ENCODE measurements at places on chromosomes 16 and 17.

DNA sequence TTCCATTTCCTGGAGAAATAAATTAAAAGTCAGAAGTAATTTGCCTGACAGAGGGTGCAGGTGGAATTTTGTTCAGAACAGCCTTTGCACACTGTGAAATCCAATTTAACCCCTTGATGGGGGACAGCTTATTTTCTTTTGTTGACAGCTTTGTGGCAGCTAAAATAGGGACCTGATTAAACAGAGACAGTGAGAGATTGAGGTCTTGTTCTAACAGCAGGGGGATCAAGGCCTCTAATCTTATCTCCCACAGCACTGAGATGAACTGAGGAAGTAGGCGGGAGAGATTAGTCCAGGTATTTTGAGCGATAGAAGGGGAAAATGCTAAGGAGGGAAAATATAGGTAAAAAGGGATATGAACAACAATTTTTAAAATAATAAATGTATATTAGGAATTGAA, 1491.4 kb upstream of the GOT2 start:
- DNase-seq: no peak

DNA sequence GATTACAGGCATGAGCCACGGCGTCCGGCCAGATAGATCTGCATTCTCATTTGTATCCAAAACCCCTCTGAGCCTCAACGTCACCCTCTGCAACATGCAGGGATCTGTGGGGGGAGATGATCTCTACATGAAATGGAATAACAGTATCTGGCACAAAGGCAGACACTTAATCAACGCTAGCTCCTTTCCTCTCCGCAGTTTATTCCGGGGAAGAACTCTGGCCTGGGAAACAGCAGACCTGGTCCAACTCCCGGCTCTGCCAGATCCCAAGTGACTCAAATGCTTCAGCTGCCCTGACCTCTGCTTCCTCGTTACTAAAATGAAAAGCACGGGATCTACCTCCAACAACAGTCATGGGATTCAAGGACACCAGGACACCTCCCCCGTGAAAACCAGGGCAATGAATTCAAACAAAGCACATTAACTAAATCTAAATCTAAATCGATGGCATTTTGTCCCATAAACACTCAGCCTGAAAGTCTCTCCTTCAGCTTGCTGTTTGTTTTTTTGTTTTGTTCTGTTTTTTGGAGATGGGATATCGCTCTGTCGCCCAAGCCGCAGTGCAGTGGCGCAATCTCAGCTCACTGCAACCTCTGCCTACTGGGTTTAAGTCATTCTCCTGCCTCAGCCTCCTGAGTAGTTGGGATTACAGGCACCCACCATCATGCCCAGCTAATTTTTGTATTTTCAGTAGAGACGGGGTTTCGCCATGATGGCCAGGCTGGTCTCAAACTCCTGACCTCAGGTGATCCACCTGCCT, 78.2 kb downstream of the NXN start:
- no peak for DNase-seq

DNA sequence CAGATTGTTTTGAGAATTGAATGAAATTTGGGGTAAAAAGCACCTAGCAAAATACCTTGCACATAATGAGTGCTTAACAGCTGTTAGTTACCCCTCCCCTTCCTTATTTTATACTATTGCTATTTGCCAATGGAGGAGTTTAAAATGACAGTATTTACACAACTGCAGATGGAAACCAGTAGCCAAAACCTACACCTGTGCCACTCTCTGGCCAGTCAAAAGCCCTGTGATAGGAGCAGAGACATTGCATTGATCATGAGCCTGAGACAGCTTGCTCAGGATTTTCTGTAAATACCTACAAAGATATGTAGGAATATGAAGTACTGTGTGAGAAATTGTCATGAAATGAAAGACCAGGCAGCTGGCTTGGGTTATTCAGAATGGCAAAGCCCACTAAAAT, 115.3 kb upstream of the HLF start:
- DNase-seq: no peak

DNA sequence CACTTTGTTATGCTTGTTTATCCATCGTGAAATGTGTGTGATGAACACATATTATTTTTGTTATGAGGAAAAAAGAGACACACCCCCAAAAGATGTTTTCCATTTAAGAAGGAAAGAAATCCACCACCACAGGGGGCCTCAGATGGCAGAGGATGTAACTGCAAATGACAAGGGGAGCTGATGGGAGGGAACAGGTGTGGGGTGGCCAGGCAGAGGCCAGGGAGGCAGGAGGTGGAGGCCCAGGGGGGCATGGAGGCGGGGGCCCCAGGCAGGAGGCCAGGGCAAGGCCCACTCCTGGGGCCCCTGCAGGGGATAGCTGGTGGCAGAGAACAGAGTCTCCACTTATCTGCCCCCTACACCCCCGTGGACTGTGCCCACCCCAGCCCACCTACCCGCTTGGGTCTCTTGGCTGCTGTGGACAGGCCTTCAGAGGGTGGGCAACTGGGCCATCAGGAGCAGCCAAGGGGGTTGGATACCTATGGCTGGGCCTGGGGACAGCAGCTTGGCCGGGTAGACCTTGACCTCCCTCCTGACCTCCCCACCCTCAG, 28.0 kb downstream of the PPL start:
- DNase-seq: no peak

DNA sequence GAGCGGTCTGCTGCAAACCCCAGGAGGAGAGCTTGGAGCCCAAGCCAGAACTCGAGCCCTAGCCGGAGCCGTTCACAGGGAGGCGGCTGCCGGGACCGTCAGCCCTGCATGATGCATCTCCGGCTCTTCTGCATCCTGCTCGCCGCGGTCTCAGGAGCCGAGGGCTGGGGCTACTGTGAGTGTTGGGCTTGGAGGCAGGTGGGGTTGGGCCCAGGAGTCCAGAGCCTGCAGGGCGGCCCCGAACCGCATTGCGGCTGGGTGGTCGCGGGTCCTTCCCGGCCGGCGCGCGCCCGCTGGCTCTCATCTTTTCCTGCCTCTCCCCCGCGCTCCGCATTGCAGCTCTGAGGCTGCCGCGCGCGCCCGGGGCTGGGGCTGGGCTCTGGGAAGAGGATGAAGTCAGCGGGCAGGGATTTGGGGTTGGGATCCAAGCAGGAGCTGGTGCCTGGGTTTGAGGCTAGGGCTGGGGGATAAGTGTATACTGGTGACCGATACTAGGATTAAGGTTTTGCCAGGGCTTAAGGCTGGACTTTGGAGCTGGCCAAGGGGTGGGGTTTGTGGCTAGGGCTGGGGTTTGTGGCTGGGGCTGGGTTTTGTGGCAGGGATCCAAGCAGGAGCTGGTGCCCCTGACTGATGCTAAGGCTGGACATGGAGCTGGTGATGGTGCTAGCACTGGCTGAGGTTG, 532 bp downstream of the CNTNAP1 start:
- no peak for DNase-seq

- DNase-seq: no peak
Measured at GRCh38 chr16:85601272-85601639, 11.9 kb upstream of the GSE1 start.

- DNase-seq: no peak
Measured at GRCh38 chr16:56409195-56409594, 16.1 kb downstream of the AMFR start.

GRCh38 chr17:31148205-31148604, 53.4 kb downstream of the NF1 start:
- DNase-seq: no peak

DNA sequence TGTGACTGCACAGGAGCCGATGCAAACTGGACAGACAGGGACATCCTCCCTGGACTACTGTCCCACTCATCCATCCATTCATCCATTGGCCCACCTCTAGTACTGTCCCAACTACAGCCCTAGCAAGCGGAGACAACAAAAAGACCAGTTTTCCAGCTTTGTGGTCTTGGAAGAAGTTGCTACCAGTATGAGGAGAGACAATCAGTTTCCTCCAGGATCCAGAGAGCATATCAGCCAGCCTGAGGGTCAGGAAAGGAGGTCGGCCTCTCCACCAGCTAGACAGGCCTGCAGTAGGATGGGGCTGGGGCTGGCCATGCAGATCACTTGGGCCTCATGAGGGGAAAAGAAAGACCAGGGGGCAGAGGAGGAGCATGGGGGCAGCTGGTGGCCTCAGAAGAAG, 16.8 kb downstream of the KRT33A start:
- DNase-seq: no peak

DNA sequence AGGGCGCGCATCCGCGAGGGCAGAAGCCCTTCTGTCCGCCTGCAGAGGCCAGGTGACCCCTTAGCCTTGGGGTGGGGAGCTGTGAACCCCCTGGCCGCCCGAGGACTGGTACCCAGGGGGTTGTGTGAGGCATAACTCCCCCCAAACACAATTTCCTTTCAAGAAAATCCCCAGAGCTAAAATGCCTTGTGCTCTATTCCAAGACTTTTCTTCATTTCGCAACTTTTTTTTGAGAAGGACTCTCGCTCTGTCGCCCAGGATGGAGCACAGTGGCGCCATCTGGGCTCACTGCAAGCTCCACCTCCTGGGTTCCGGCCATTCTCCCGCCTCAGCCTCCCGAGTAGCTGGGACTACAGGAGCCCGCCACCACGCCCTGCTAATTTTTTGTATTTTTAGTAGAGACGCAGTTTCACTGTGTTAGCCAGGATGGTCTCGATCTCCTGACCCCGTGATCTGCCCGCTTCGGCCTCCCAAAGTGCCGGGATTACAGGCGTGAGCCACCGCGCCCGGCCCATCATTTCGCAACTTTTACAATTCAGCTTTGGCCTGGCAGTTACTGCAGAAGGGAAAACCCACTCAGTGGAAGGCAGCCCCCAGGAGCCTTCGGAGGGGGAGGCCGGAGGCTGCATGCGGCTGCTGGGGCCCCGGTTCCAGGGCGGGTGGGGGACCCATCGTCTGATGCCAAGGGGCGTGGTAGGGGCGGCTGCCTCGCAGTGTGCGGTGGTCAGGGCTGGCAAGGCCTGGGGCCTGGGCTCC, 963 bp upstream of the APRT start:
- no peak for DNase-seq

DNA sequence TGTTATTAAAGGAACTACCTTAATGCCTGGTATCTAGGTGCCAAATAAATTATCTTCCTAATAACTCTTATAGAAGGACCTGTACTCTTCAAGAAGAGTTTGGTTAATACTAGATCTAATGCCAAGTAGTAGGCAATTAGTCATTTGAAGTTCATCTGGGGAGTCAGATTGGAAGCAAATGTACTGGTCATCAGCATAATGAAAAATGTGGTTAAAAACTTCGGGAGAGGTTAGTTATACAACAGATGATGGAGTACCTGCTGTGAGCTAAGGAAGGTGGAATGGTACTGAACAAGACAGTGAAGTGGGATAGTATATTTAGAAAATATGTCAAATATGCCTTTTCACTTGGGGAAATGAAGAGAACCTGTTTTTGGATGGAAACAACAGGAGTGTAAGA, 49.2 kb downstream of the TNRC6A start:
- DNase-seq: no peak

DNA sequence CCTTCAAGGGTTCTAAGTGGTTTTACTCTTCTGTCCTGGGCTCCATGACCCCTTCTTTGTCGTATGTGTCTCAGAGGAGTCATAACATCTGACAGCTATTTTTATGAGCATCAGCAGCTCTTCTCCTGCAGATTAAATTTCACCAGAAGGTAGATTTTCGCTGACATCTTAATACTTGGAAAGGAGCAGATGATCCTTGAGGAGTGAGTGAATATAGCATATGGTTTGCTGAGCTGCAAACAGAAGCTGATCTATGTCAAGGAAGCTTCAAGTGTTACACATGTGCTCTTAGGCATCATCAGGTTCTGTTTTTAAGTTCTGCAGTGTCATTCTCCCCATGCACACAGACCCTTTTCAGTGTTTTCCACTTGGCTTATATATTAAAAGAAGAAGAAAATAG, 49.2 kb upstream of the MYH2 start:
- DNase-seq: no peak

- DNase-seq: no peak
Measured at GRCh38 chr17:67995570-67996263, 552 bp downstream of the C17orf58 start.

DNA sequence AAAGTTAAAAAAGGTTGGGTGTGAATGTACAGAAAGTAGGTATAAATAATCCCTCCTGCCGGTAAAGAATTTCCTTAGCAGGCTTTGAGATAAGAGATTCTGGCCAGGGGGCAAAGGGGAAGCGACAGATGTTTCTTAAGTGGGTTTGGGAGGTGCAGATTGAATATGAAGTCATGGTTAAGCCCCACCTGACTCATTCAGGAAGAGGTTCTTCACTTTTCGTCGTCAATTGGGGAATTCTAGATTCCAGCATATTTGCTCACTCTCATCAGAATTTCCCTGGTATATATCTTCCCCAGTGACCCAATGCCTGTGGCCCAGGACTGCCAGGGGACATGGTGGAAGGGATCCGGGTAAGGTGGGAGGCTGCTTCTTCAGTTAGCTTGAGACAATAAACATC, 127.8 kb downstream of the CPPED1 start:
- no peak for DNase-seq

- DNase-seq: no peak
Measured at GRCh38 chr16:24639769-24640168, 89.7 kb upstream of the TNRC6A start.

DNA sequence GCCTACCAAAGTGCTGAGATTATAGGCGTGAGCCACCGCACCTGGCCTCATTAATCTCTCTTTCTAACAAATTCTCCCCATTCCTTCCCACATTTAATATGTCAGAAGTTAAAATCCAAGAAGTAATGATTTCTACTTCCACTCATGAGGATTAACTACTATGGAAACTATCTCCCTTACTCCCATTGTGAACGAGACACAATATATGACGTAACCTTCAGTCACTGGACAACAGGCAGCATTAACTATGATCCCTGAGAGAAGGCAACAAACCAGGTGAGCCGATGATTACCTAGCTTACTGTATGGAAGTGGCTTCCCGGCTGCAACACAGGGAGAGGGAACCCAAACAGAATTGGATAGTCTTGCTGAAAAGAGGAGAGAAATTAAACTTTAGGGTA, 20.0 kb downstream of the GLG1 start:
- no peak for DNase-seq

GRCh38 chr17:78226759-78227454, 4.5 kb upstream of the TMEM235 start:
- DNase-seq: no peak

GRCh38 chr17:29379084-29379991, 10.8 kb upstream of the TAOK1 start:
- no peak for DNase-seq

DNA sequence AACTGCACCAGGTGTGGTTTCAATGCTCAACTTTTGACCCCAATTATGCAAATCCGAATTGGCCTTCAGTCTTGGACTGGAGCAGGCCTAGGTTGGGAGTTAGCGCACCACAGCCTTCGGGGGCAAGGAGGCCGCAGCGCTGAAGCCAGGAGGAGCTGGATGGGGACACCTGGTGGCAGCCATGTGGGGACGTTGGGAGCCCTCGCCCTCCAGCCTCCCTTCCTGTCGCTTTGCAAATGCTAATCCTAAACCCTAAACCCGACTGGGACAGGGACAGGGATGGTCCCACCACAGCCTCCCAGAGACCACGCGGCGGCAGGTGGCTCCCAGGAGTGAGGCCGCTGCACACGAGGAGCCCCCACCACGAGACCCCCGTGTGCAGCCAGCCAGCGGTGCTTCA, 58.7 kb downstream of the KLHDC4 start:
- DNase-seq: no peak

- DNase-seq: no peak
Measured at GRCh38 chr17:51487947-51488346, 227.6 kb downstream of the UTP18 start.
